Iris pigment epithelial cell (primary cell): ENCODE measurements at places on chromosomes 6 and 20.

DNA sequence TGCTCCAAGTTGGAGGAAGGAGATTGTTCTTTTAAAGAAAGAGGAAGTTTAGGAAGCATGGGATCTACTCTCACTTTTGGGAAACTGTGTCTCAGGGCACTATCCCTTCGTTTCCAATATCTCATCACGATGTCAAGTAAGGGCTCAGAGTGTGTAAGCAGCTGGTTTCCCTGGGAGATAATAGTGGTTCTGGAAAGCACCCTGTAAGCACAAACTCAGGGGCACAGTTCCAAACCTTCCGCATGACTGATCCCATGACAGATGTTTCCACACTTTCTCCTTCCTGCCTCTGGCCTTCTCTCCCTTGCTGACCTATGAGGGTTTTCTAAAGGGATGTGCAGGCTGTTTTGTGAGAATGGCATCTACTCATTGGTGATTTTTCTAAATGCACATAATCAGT, 33.9 kb downstream of the ADTRP start:
- DNase-seq, result peak; percentile 67

DNA sequence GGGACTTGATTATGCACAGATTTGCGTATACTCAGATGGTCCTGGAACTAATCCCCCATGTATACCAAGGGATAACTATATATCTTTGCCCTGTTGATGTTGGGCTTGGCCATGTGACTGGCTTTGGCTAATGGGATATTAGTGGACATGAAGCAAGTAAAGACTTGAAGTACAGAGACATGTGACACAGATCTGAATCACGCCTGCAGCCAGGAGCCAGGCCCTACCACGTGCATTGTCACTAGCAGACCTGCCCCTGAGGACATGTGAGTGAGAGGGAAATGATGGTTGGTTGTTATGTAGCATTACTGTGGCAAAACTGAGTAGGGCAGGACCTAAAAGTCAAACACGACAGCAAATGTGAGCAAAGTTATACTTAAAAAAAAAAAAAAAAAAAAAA, 155.7 kb downstream of the AKAP7 start:
- DNase-seq, result no peak

DNA sequence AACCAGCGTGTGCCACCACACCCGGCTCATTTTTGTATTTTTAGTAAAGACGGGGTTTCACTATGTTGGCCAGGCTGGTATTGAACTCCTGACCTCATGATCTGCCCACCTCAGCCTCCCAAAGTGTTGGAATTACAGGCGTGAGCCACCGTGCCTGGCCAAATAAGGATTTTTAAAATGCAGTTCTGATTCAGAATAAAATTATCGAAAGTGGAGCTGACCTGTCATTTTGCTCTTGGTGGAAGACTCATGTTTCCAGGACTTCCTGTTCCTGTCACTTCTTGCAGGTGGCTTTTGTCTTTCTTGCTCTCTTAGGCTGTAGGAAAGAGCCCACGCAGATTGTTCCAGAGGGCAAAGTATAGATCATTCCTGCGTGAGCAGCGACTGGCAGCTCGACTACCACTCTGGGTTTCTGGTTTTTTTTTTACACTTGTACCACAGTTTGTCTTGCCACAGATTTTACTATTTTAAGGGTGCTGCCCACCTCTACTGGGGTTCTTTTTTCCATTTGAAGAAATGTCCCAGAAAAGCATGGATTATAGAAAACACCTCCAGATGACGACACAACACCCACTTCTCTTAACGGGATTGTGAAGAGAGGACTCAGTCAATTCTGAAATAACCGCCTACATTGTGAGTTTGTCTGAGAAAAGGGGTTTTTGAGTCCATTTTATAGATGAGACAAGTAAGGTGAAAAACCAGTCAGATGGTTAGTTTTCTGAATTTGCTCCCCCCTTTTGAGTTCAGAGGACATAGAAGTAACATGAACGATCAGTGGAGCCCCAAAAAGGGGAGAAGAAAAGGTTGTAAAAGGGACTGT, 7.5 kb downstream of the JARID2 start:
- no peak for DNase-seq

GRCh38 chr20:3786126-3786484, 435 bp downstream of the CENPB start:
- peak; percentile 81 for DNase-seq

GRCh38 chr20:50001784-50002311, 19.1 kb downstream of the SNAI1 start:
- no peak for DNase-seq

DNA sequence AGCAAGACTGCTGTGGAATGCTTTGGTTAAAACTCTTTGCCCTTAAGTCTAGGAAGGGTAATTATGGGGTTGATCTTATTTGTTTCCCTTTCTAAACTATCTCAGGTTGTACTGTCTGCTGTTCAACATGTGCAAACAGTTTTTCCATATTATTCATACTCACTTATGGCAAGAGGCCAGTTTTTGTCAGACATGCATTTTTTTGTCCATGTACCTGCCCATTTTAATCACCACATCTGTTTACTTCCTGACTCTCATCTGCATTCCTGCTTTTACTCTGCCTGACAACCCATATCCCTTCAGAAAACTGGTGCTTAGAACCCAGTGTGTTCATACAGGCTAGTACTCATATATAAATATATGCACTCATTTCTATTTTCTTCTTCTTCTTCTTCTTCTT, 80.3 kb downstream of the LPA start:
- no peak for DNase-seq

DNA sequence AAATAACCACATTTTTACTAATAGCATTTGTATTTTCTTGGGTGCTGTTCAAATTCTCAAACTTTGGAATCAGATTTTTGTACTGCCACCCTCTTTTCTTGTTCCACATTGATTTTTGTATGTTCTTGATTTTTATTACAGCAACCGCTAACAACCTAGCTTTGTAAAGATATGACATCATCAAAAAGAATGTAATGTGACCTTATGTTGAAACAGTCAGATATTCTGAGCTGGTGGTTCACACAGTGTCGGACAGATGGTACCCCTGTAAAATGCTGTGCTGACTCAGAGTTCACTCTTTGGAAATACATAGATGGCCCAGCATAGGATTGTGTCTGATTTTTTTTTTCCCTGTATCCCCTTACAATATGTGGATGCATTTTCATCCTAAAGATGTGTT, 118.9 kb downstream of the QKI start:
- peak; percentile 97 for DNase-seq

DNA sequence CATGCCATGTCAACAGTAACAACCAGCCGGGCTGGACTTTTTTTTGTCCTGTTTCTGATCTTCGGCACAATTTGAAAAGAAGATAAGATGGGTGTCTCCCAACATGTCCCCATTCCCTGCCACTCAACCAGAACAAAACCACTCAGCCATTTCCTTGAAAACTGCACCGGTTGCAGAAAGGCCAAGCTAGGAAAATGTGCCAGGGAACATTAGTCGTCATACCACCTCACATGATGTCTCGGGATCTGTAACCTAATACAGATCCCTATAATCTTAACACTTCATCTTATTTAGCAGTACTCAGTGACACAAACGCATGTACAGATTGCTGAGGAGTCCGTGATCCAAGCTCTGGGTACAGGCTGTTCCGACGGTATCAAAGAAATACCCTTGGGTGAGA, 46.5 kb downstream of the ALDH8A1 start:
- no peak for DNase-seq

DNA sequence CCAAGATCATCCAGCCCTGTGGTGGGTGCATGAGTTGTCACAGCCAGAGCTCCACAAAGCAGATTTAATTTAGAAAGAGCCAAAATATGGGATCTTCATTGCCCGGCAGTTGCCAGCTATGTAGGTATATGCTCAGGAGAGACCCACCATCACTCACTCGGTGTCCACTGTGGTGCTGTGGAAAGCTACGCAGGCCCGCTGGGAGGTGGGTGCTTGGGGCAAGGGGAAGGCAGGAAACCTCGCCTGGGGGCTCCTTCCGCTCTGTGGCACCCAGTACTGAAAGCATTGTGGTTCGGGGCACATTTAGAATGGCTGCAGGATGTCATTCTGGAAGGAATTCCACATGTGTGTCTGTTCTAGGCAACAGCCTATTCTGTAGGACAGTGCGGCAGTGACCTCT, 259.9 kb downstream of the TAF4 start:
- no peak for DNase-seq

DNA sequence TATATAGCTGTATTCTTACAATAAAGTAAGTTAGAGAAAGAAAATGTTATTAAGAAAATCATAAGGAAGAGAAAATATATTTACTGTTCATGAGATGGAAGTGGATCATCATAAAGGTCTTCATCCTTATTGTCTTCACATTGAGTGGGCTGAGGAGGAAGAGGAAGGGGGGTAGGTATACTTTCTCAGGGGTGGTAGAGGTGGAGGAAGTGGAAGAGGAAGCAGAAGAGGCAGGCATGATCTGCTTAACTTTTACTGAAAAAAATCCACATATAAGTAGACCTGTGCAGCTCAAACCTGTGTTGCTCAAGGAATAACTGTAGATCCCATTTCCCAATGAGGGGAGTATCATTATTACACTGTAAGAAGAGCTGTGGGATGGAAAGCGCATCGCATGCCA, 714.2 kb downstream of the KIF16B start:
- DNase-seq, result no peak

GRCh38 chr20:25173321-25173720, 22.2 kb upstream of the ENTPD6 start:
- DNase-seq, result no peak

GRCh38 chr6:143376861-143377260, 73.6 kb downstream of the ADAT2 start:
- DNase-seq, result no peak

GRCh38 chr20:10761786-10762185, 88.0 kb upstream of the JAG1 start:
- DNase-seq, result peak; percentile 90

- no peak for DNase-seq
Measured at GRCh38 chr6:79626811-79627210, 4.3 kb upstream of the SH3BGRL2 start.

- DNase-seq, result no peak
Measured at GRCh38 chr6:170523256-170524171, 29.6 kb downstream of the PSMB1 start.

DNA sequence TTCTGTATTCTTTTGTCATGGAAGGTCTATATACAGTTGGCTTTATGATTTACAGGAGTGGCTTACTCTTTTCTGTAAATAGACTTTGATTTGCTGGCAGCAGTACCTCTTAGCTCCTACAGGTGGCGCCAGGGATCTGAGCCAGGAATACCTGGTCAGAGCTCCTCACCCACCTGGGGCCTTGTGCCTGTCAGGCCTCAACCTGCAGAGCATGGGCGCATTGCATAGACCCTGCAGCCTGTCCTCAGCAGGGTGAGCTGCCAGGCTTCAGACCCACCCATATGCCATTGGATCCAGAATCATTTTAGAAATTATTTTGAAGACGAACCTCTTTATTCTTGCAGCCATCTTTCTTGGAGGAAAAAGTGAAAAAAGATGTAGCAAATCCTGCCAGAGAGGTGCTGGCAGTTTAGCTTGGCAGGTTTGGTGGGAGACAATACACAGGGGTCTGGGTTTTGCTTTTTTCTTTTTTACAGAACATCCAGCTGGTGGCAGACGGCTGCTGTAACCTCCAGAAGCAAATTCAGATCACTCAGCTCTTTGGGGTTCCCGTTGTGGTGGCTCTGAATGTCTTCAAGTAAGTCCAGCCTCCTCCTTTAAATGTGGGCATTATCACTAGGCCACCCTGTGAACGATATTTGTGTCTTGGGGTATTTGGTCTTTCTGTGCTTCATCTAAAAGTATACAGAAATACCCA, 149.1 kb downstream of the MTHFD1L start:
- peak; percentile 73 for DNase-seq

DNA sequence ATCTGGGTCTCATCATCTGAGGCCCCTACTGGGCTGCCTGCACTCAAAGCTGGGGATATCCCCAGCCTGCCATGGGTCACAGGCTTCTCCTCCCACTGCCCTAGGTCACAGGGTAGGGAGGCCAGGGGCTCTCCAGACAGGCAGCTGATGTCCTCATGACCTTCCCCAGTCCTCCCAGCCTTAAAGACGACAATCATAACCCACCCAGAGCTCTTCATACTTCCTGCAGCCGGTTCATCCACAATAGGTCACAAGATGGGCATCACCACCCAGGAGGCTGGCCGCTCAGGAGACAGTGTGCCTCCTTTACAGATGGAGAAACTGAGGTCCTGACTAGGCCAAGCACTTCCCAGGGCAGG, 15.2 kb downstream of the TFEB start:
- no peak for DNase-seq

GRCh38 chr20:36454332-36454697, 87.0 kb upstream of the MYL9 start:
- no peak for DNase-seq

GRCh38 chr6:30885999-30886896, 1.9 kb downstream of the DDR1 start:
- DNase-seq, result peak; percentile 84

GRCh38 chr20:17298171-17298570, 71.3 kb downstream of the PCSK2 start:
- no peak for DNase-seq

DNA sequence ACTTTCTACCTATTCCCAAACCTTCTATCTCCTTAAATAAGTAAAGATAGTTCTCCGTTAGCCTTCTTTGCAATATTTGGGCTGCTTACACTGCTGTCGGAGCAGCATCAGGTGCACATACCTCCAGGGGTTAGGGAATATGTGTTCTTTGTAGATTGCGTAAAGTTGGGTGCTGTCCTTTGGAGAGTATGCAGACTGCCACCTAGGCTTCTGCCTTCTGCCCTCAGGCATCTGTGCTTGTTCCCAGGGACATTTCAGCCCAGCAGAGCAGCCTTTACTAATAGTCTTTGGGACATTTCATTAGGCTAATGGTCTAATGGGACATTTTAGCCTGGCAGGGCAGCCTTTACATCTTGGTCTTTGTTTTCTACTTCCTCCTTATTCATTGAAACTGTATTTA, 260.6 kb downstream of the TPBG start:
- no peak for DNase-seq

DNA sequence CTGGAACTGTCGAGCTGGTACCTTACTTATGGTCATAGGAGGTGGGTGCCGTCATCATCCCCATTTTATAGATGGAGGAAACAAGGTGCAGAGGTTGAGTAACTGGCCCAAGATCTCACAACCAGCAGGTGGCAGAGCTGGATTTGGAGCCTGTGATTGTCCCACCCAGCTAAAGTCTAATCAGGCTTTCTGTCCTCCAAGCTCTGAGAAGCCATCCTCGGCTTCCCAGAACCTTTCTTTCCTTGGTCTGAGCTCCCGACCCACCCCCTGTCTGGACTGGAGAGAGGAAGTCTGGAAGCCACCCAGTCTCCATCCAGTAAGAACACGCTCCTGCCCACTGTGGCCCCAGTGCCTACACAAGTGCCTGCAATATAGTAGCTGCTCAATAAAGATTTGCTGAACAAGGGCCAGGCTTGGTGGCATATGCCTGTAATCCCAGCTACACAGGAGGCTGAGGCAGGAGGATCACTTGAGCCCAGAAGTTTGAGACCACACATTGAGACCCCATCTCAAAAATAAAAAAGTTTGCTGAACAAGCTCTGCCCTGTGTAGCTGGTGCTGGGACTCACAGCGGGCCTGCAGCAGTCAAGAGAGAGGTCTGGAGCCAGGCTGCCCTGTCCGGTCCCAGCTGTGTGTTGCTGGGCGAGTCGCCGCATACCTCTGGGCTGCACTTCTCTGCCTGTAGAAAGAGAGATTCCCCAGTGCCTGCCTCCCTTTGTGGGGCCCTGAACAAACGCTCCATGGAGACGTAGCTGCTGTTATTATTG, 32.5 kb upstream of the DLGAP4 start:
- DNase-seq, result peak; percentile 18

- DNase-seq, result no peak
Measured at GRCh38 chr6:152223636-152224035, 413.5 kb downstream of the SYNE1 start.
